ENCODE measurements at places on chromosomes 6 and 20. TPM values are rescaled to one million over a fixed set of nuclear protein-coding genes. Genes with fewer than 3 reads are reported as not detected.

The SLC4A11 gene
- total RNA-seq, result 2.7 TPM

The MTFR2 gene
- 5.2 TPM for total RNA-seq

The DNAH8 gene
- total RNA-seq, result not detected

The ACTR5 gene
- total RNA-seq, result 5.5 TPM

The THBS2 gene
- total RNA-seq, result 17.4 TPM

The SEC63 gene
- total RNA-seq, result 44.6 TPM

The SIRPB2 gene
- not detected for total RNA-seq

The HS3ST5 gene
- not detected for total RNA-seq

The IL20RA gene
- total RNA-seq, result not detected

The LCA5 gene
- 2.0 TPM for total RNA-seq

The RAMACL gene
- 0.69 TPM for total RNA-seq

The AARS2 gene
- total RNA-seq, result 17.9 TPM

The EBF4 gene
- 0.73 TPM for total RNA-seq

The MCCD1 gene
- not detected for total RNA-seq

The LY86 gene
- total RNA-seq, result not detected

The NKAIN2 gene
- total RNA-seq, result not detected

Data from melanocyte of skin (primary cell).